ENCODE measurements at places on chromosomes 5 and 9.

- DNase-seq, result no peak
Observed at GRCh38 chr5:71456362-71456743, 902 bp downstream of the BDP1 start.

DNA sequence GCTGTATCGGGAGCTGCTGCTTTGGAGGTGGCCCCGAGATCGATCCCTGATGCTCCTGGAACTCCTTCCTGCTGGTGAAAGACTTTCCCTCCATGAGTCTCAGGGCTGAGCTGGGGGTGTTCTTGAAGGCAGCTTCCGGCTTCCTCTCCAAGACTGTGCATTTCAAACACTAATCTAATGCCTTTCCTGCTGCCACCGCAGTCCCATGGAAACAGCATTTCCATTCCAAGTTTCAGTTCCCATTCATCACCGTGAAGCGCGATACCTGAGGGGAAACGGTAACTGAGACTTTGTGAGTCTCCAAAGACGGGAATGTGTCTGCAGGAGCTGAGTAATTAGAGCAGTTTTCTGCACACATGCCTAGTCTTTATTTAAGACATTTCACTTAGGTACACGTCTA, 230.1 kb downstream of the PAX5 start:
- no peak for DNase-seq

- no peak for DNase-seq
Observed at GRCh38 chr9:132324425-132324824, 30.4 kb downstream of the SETX start.

GRCh38 chr5:6702633-6703032, 10.6 kb upstream of the TENT4A start:
- DNase-seq, result no peak

DNA sequence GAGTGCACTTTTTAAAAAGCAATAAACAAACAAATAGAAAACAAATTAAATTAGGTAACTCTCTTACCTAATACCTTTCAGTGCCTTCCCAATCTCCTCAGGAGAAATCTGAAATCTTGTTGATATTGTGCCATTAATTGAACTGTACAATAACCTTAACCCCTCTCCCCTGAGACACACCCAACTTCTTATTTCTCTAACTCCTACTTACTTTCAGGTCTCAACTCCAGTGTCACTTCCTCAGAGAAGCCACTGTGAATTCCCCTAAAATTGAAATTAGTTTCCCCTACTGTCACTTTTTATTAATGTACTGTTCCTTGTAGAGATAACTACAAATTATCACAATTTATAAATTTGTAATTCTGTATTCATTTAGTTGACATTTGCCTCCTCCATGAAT, 295.3 kb upstream of the TNC start:
- no peak for DNase-seq

DNA sequence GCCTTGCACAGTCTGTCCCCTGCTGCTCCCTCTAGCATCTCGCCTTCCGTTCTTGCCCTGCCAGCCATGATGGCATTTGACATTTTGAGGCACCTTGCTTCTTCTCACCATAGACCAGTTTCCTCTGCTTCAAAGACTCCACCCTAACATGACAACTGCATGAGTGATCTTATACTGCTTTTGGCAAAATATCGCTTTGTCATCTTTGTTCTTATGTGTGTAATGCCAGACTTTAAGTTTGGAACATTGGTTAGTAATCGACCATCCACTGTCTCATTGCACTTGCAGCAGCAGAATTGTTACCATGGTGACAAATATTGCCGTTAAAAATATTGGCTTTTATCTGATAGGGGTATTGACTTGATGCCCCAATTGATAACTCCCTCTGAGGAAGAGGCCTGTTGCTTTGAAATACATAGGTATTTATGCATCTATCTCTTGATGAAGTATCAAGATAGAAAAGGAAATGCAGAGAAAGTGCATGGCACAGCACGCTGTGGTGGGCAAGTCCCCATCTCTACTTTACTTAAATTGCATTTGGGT, 6.8 kb downstream of the GARIN3 start:
- DNase-seq, result no peak

DNA sequence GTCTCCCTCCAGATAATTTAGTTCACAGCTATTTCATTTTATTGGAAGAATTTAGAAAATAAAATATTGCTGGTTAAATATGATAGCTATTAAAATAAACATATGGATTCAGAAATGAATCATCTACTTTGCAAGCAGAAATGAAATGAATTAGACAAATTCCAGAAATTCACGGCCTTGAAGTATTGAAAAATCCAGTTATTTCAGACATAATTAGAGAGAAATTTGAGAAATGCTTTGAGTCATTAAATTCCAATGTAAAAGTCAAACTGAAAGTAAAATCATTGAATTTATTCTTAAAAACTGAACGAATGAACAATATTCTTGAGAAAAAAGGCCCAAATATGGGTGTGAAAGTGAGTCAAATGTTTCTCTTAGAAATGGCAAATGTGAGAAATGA, 632.6 kb upstream of the EDIL3 start:
- no peak for DNase-seq

DNA sequence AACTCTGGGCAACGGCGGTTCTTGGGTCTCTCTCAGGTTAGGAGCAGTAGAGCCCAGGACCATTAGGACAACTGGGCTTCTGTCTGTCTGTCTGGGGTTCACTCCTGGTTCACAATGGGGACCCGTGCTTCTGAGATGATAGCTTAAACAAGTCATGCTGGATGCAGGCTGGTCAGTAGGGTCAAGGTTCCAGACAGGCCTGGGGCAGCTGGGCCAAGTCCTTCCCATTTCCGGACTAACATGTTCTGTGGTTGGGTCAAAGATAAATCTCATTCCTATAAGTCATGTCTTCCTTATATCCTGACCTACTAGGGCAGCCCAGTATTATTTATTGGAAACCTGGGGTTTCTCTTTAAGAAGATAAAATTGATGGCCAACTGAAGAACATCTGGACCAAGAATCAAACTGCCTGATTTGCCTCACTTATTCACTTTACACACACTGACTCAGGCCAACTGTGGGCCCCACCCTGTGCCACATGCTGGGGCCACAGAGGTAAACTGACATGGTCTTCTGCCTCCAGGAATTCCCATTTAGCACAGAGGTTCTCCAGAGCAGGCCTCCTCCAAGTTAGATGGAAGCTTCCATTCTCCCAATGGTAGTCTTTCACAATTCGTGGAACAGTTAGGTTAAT, 8.3 kb downstream of the HDHD3 start:
- no peak for DNase-seq

DNA sequence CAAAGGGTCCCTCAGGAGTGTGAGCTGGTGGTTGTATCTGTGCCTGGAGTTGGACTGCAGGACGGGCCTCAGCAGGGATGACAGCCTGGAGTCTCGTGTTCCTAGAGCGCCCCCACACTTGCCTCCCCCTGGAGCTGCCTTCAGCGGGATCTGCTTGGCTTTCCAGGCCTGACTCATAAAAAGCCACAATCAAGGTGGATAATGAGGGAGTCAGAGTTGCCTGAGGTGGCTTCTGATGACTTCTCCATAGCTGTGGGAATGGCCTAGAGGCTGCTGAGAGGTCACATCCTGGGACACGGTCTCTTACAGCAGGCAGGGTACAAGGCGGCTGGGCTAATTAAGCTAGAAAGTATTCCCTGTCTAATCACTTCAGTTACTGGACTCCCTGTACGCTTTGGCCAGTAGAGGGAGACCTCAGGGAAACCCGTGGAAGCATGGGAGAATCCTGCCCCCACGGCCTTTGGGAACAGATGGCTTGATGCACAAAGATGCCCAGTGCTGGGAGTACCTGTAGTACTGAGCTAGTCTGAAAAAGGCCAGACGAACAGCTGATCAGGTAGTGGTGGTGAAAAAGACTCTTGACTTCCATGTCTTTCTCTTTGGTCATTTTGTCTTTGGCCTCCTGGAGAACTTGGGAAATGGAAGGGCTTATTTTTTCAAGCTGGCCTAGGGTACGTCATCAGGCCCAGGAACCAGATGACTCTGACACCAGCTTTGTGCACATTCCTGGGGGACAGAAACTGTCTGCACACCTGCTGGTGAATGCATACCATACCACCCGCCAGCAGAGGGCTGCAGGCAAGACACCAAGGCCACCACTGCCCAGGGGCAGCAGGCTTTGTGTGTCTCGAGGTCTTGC, 16.1 kb upstream of the FRRS1L start:
- DNase-seq, result no peak

GRCh38 chr5:153952893-153953292, 85.8 kb downstream of the FAM114A2 start:
- DNase-seq, result no peak

- DNase-seq, result no peak
Observed at GRCh38 chr5:82205005-82205404, 73.1 kb downstream of the RPS23 start.

- DNase-seq, result no peak
Observed at GRCh38 chr5:170404398-170404797, 15.2 kb upstream of the KCNMB1 start.

GRCh38 chr5:40796487-40796889, 1.7 kb downstream of the PRKAA1 start:
- no peak for DNase-seq

DNA sequence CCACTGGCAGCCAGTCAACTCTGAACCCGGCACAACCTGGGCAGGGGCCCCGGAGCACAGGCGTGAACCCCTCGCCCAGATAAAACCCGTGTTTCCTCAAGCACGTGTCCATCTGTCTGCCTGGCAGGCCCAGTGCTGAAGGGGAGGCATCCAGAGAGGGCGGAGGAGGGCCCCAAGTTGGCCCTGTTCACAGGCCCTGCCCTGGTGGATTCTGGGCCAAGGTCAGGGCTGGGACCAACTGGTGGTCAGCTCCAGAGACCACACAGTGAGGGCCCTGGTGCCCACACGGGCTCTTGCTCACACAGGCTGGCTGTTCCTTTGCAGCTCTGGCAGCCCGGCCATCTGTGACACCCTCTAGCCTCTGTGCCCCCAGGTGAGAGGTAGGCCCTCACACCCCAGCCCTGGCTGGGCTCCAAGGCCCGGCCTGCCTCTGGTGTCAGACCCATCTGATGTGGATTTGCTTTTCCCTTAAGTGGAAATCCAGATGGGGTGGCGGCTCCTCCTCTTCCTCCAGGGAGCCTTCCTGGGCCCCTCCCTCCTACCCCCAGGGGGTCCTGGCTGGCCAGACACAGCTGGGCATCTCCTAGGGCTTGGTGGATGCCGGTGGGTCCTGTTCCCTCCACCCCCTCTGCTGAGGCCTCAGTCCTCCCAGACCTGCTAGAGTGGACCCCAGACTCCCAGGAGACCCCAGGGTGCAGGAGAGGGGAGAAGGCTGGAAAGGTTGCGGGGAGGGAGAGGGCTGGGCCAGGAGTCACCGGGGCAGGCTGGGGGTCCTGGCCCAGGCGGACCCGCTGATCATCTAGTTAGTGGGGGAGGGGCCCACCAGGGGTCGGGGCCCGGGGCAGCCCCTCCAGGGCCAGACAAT, 525 bp upstream of the STPG3 start:
- DNase-seq, result no peak

GRCh38 chr5:122668552-122668951, 106.3 kb upstream of the SNX2 start:
- DNase-seq, result no peak

DNA sequence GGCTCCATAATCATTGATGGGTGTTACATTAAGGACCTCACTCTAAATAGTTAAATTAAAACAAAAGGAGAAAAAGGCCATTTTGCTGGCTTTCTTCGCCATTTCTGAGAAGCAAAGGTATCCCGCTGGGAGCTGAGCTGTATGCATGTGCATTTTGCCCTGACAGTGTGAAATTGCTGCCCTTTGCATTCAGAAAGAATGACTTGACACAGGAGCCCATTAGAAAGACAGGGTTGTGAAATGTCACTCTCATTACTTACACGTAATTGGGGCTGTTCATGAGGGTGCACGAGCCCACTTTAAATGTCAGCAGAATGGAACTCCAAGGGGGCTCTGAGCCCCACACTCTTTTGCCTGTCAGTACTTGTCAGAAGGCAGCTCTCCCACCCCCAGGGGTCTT, 85.0 kb downstream of the SEMA4D start:
- DNase-seq, result no peak

DNA sequence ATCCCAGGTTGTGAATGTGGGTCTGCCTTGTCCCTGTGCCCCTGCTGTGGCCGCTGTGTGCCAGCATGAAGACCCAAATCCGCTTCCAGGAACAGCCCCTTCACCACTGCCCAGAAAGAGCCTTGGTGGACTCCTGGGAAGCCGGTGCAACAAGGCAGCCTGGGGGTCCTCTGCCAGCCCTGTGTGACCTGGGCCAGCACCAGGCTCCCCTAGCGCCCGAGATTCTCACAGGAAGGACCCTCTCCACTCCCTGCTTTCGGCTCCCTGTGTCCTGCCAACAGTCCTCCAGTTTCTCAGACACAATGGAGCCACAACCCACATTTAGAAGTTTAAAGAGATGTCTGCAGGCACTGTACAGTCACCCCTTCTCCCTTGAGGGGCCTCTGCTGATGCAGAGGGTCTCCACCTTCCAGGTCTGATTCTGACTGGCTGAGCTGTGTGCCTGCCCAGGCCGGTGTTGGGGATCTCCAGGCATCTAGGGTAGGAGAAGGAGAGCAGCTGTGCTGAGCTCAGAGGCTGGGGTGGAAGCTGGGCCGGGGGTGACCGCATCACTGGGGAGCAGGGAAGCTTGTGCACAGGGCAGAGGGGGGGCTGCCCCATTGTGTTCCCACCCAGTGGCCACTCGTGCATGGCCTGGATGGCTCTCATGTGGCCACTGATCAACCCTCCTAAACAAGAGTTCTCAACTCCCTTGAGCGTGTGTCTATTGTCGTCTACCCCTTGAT, 174.0 kb downstream of the IRX2 start:
- no peak for DNase-seq

DNA sequence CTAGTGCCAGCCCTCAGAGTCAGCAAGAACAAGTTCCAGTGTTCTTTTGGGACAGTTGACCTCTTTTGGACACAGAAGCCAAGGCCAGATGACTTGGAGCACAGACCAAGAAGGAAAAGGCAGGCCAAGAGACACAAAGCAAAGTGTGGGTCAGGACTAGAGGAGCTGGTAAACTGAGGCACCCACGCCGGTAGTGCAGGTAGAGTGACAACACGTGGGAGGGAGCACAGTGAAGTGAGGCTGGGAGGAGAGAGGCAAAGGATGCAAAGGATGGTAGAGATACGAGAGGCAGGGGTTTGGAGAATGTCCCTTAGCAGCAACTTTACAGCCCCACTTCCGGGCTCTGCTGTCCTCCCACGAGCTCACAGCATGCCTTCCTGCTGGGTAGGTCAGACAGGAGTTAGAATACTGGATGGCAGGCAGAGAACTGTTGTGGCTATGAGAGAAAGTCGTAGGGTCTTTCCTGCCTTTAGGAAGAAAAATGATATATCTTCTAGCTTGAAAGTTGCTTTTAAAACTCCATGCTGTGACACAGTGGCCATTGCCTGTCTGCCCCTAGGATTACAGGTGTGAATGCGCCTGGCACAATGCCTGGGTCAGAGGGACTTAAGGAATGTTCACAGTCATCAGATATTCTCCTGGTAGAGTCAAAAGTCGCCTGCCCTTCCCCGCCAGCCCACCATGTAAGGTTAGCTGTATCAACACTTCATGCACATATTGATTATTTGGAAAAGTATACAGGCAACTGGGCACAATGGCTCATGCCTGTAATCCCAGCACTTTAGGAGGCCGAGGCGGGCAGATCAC, 97.9 kb downstream of the PDE8B start:
- DNase-seq, result no peak

DNA sequence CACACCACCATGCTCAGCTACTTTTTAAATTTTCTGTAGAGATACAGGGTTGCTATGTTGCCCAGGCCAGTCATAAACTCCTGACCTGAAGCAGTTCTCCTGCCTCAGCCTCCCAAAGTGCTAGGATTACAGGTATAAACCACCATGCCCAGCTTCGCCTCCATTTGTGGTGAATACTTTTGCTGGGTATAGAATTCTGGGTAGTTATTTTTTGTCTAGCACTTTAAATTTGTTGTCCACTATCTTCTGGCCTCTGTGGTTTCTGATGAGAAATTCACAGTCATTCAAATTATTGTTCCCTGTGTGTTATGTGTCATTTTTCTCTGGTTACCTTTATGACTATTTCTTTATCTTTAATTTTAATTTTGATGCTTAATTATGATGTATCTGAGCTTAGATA, 57.7 kb upstream of the EXOC3 start:
- no peak for DNase-seq

Data from stimulated activated CD4-positive, alpha-beta T cell treated with anti-CD3 and anti-CD28 coated beads, Interleukin-1b, Interleukin-23, amount 100 ng/mL, for 1 hour (primary cell).